ENCODE measurements at places on chromosomes 2 and 18.

DNA sequence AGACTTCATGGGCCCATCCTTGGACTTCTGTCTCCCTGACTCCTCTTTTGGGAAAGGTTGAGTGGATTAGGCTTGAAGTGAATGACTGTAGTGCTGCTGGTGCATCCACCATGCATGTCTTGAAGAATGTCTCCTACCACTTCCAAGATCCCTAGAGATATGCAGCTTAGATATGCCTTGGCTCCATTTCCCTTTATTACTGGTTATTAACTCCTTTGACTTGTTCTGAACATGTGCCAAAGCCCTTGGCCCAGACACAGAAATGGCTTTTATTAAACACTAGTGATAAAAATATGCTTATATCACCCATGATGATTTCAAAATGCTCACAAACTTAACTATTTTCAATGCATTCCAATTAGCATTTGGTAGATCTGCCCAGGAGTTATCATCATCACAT, 90.0 kb upstream of the SLC14A2 start:
- DNase-seq = no peak

- DNase-seq = no peak
Observed at GRCh38 chr2:236546561-236547002, 23.0 kb upstream of the ACKR3 start.

DNA sequence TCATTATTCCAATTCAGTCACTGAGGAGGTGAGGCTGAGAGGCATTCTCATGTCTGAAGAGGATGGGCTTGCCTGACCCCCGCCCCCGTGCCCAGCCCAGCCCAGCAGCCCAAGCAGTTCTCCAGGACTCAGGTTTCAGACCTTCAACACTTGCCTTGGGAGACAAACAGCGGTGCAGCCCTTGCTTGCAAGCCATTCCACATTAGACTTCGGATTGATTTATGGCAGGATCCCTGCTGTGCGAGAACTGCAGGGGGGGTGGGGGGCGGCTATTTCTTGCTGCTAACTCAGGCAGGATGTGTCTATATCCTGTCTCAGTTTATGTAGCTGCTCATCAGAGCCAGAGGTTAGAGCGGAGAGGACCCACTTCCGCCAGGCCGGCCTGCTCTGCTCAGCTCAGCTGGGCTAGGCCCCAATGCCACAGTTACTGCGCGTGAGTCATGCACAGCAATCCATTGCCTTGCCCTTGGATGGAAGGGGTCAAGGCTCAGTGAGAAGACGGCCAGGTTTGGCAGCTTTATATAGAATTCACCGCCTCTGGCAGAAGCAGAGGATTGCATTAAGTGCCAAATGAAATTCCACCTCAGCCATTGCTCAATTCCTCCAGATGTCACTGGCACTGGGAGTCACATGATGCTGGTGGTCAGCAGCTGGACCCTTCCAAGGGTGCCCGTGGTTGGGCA, 1.8 kb downstream of the GYPC start:
- peak; percentile 37 for DNase-seq

DNA sequence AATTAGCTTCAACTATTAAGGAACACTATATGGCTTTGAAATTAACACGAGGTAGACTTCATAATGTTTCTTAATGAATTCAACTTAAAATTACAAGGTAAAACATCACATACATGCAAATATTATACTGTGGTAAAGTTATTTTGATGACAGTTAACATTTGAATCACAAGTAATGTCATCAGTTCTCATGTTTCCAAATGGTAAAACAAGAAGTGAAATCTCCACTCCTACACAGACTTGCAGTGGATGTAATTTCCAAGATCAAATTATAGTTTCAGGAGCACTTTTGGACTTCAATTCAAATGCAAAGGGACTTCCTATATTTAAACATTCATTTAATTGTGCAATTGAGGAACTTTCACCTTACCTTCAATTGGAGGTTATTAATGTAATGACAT, 39.1 kb downstream of the C18orf54 start:
- no peak for DNase-seq

GRCh38 chr2:172480301-172481218, 53.2 kb downstream of the ITGA6 start:
- no peak for DNase-seq

GRCh38 chr2:239801404-239802184, 223.5 kb downstream of the NDUFA10 start:
- no peak for DNase-seq

Measured in stimulated activated CD4-positive, alpha-beta T cell treated with anti-CD3 and anti-CD28 coated beads, Interleukin-15, amount 100 ng/mL, for 1 hour (primary cell).